Activated T-cell treated with anti-CD3 and anti-CD28 coated beads, Interleukin-2, amount 50 U/mL, for 1 hour (primary cell): ENCODE measurements at places on chromosomes 7 and 10.
A peak's percentile ranks its signal among the peaks of the same experiment; 100 is the strongest.

- no peak for DNase-seq
These were observed 141.8 kb downstream of the DIP2C start for GRCh38 chr10:547591-548081.

DNA sequence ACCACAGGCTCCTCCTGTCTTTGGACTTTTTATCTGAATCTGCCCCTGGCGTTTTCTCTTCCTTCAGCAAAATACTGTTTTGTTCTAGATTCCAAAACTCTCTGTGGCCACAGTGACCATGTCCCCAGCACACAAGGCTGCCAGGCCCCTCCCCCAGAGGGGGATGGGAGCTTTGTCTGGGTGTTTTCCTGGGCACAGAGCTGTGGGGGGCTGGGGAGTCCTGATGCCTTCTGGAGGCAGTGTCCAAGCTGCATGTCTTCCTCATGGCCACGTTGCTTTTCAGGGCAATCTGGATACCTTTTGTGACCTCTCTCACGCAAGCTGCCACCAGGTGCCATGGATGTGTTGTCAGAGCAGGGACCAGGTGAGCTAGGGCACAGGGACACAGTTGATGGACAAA, 26.2 kb downstream of the ANTXRL start:
- no peak for DNase-seq

DNA sequence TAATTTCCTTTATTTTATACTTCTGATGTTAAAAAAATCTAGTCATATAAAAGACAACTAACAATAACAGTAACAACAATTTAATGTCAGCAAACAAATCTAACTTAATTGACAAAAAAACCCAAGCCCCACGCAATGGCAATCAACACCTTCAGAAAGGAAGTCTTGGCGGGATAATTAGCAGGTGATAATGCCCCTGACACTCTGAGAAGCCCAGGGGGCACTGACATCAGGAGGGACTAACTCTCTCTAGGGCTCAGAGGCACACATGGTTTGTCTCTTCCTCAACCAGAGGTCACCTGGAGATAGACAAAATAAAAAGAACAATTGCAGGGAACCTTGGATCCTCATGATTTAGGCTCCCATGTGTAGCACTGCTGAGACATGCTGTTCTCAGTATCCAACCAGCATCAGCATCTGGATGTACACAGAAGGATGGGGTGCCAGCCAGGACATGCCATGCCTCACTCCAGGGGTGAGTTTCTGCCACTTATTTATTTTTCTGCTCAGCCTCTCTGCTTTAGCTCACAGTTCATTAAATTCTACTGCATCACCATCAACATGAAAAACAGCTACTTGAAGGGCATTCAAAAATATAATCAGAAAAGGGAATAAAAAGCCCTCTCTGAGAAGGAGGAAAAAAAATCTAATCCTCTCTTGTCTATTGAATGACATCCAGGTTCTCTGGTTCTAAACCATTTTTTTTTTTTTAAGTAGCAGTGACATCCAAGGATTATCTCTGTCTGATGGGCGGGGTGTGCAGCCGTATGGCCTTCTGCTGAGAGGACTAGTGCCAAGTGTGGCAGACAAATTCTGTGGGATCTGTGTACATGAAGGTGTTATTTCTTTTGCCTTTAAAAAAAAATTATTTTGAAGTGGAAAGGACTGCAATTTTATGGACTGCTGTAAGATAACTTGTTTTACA, 96.3 kb downstream of the ATXN7L1 start:
- DNase-seq: no peak

DNA sequence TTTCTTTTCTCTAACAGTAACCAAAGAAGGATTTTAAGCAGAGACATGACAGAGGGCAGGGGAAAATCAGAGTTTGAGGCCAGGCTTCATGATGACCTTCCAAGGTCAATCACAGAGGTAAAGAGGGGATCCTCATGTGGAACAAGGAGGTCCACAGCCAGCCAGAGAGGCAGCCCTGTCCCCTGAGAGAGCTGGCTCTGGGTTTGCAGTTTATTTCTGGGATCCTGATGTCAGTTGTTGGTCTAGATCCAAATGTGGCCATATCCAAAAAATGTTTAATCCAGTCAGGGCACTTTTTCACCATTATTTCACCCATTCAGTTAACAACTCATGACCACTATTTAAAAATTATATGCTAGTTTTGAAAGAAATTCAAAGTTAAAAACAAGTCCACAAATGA, 45.6 kb downstream of the GPR141 start:
- DNase-seq: no peak

DNA sequence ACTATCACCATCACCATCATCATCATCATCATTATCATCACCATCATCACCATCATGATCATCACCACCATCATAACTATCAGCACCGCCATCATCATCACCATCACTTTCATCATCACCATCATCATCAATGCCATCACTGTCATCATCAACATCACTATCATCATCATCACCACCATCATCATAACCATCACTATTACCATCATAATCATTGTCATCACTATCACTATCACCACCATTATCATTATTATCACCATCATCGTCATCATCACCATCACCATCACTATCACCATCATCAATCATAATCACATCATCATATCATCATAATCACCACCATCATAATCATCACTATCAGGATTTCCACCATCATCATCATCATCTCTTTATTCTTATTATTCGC, 20.6 kb downstream of the INSIG1 start:
- DNase-seq: no peak

GRCh38 chr7:78601728-78602127, 803.2 kb downstream of the PHTF2 start:
- DNase-seq: no peak

GRCh38 chr10:121070275-121071070, 219.3 kb downstream of the WDR11 start:
- DNase-seq: no peak

GRCh38 chr7:99296471-99296870, 23.8 kb downstream of the MYH16 start:
- no peak for DNase-seq

- no peak for DNase-seq
These were observed 32.6 kb downstream of the VSTM4 start for GRCh38 chr10:49082766-49083165.

DNA sequence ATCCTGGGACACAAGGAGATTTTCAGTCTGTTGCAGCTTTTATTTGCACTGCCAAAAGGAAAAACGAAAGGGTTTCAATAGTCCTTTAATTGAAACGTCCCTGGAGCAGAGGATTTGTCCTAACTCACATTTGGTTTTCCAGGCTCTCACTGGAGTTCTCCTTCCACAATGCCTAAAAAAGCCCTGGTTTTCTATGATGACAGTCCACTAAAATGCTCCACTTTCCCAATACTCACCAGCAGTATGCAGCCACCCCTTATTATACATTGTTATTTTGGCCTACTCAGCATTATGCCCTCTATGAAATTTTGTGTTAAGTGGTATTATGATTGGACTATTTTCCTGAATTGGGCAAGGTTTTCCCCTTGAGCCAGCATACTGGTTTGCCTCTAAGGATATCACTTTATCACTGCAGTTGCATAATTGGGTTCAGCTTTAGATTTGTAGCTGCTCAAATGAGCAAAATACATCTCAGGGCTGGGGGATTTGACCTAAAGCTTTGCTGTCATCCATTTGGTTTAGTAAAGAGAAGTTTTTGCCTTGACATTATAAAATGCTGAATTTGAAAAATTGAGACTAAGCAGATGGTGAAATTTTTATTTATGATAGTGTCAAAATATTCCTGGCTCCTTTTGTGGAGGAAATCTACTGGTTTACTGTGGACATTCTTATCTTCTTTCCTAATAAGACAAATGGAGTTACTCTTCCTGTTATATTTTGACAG, 239.2 kb downstream of the RNLS start:
- DNase-seq: no peak

GRCh38 chr7:44607141-44608068, 978 bp downstream of the OGDH start:
- DNase-seq: no peak

DNA sequence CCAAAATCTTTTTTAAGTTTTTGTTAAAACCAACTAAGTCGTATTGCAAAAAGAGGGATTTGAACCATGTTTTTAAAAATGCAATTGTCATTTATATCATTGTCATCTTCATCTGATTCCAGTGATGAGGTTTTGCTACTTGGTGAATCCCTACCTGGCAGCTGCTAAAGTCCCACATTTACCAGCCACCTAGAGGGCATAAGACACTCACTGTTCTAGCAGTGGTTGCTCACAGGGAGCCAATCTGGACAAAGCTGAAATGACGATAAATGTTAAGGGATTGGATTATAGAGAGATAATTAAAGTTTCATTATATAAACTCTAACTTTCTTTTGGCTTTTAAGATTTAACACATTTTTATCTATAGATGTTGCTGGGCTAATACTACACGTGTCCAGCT, 18.7 kb downstream of the KIFBP start:
- no peak for DNase-seq

GRCh38 chr10:109902992-109903947, 20.0 kb downstream of the XPNPEP1 start:
- DNase-seq: no peak

- DNase-seq: no peak
These were observed 12.6 kb upstream of the WDFY4 start for GRCh38 chr10:48671914-48672595.

GRCh38 chr7:81774551-81774950, 4.7 kb upstream of the HGF start:
- DNase-seq: no peak

DNA sequence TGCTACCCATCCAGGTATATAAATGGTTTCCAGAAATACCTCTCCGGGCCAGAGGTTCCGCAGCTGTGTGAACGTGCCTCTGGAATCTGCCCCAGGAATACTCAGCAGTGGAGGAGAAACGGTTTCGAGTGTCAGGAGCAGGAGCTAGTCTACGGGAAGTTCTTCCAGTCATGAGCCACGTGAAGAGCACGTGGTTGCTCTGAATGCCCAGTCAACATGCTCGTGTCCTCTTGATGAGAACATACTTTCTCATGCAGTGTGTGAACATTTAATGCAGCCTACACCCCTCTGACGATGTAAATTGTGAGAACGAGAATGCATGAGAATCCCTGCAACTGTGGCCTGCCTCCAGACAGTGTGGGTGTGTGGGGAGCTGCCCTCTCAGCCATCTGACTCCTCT, 277.0 kb upstream of the SHH start:
- no peak for DNase-seq

- DNase-seq: no peak
These were observed 58.1 kb upstream of the HABP2 start for GRCh38 chr10:113494761-113495160.

DNA sequence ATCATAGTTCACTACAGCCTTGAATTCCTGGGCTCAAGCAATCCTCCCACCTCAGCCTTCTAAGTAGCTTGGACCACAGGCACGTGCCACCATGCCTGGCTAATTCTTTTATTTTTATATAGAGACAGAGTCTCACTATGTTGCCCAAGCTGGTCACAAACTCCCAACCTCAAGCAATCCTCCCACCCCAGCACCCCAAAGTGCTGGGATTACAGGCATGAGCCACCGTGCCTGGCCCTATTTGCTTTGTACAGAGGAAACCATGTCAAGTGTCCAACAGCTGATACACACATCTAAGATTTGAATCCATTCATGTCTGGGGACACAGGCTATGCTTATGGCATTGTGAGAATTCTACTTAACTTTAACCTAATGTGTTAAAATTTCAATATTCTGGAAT, 29.9 kb upstream of the MPP7 start:
- peak; percentile 33 for DNase-seq

- no peak for DNase-seq
These were observed 1079.3 kb upstream of the LRRTM3 start for GRCh38 chr10:65846541-65846940.

GRCh38 chr7:143381427-143382125, 431 bp downstream of the ZYX start:
- no peak for DNase-seq

DNA sequence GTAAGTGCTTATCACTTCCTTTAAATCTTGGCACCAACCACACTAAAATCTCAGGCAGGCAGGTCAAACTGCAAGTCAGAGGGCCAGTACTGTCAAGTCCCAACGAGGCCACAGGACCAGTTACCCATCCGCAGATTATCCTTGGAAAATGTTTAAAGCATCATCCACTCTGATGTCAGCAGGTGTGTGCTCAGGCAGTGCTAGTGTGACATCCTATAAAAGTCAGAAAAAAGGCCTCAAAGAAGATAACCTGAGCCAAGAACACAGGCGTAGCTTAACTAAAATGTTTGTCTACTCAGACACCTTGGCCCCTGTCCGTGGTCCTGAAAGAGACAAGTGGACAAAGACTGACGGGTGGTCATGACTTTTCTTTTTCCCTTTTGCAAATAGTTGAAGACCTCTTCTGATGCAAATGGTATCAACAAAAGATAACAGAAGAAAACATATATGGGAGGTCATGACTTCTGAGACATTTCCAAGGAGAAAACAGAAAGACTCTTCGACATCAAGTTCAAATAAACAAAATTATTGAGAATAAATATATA, 309.3 kb downstream of the KCNMA1 start:
- no peak for DNase-seq

DNA sequence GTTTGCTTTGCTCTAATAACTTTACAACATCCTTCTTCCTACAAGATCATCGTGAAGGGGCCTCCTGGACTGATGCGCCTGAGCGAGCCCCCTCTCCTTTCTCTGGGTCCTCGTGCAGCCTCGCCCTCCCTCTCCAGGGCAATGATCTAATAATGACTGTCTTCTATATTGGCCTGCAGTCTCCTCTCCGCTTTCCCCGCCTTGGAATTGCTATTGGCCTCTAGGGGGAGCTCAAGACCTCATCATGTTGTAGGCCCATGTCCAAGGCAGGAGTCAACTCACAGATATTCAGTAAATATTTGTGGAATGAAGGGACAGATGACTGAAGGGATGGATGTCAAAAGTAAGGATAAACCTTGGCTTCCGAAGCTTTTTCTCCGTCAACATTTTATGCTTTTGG, 1180.3 kb downstream of the TYW1 start:
- DNase-seq: no peak

- no peak for DNase-seq
These were observed 77.3 kb downstream of the CCSER2 start for GRCh38 chr10:84405662-84406061.

DNA sequence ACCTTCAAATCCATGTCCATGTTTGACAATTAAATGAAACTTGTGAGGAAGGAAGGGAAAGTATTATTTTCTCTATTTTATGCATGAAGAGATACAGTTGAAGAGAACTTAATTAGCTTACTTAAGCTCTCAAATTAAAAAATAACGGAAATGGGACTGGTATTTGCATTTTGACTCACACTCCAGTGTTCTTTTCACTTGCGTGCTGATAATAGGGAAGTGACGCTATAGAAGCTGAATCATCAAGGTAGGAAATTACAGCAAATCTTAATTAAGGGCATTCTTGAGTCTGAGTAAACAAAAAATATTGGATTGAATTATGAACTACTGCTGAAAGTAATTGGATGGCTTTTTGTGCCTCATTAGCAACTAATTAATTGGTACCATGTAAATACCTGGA, 44.0 kb upstream of the NPVF start:
- DNase-seq: no peak

DNA sequence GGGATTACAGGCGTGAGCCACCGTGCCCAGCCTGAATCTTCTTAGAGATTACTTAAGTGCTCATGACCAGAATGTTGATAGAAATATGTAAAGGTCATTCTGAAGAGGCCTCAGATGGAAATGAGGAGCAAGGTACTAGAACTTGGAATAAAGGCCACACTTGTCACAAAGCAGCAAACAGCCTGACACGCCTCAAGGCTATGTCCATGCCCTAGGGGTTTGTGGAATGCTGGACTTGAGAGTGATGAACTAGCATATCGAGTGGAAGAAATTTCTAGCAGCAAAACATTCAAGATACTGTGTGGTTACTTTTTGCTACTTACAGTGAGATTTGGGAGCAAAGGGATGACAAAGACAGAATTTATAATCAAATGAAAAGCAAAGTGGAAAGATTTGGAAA, 39.0 kb downstream of the ZNF438 start:
- DNase-seq: no peak
